ENCODE measurements at places on chromosomes 12 and 14.

- no peak for DNase-seq
These were observed 886.2 kb downstream of the TRHDE start for GRCh38 chr12:73158341-73158740.

GRCh38 chr14:61561657-61562276 lies 133.5 kb upstream of the HIF1A start:
- no peak for DNase-seq

DNA sequence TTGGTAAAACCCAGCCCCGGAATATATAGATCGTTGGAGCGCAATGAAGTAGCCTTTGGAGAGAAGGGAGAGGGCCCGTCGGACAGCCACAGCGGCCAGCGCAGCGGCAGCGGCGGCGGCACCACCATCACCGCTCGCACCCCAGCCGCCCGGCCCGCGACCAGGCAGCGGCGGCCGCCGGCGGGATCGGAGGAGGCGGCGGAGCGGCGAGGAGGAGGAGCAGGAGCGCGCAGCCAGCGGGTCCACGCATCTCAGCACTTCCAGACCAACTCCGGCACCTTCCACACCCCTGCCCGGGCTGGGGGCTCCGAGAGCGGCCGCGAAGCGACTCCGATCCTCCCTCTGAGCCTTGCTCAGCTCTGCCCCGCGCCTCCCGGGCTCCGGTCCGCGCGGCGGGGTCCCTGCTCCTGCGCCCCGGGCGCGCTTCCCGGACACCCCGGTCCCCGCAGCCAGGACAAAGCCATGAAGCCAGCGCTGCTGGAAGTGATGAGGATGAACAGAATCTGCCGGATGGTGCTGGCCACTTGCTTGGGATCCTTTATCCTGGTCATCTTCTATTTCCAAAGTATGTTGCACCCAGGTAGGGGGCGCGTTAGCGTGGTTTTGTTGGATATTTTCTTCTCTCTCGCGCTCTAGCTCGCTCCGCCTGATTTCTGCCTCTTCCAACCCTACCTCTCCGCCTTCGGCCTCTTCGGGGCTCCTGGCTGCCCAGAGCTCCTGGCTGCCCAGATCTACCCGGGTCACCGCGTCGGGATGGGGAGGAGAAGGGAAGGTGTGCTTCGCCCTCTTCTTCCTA lies 400 bp downstream of the CHST11 start:
- DNase-seq = no peak

DNA sequence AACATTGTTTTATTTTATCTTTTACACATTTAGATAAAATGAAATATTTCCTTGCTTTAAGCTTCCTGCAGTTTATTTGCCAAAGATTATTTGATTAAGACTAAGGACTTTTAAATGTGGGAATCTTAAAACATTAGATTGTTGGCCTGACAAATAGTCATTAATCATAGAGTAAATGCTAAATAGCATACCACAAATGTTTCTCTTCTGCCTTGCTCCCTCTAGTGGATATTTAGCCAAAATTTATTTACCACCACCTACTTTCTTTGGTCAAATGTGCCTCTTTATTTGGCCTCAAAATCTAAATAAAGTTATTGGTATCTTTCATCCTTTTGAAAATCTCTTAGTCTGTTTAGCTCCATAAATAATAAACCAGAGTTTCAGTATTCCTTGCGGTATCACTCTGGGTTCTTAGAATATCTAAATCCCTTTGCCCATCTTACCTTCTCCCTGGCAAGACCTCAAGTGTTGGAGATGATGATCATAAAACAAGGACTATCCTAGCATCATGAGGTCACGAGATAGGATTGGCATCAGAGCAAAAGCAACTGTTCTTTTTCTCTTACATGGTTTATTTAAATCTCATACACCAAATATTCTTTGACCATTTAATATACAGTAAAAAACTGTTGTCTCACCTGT lies 150.6 kb upstream of the AEBP2 start:
- no peak for DNase-seq
